NCI-H774 (cell line): ENCODE measurements at places on chromosomes 2 and 18.

- no peak for DNase-seq
Measured at GRCh38 chr2:120525056-120526046, 179.4 kb downstream of the INHBB start.

GRCh38 chr2:152303951-152304350 lies 31.0 kb upstream of the FMNL2 start:
- DNase-seq = no peak

GRCh38 chr2:2101924-2102323 lies 229.2 kb downstream of the MYT1L start:
- no peak for DNase-seq

DNA sequence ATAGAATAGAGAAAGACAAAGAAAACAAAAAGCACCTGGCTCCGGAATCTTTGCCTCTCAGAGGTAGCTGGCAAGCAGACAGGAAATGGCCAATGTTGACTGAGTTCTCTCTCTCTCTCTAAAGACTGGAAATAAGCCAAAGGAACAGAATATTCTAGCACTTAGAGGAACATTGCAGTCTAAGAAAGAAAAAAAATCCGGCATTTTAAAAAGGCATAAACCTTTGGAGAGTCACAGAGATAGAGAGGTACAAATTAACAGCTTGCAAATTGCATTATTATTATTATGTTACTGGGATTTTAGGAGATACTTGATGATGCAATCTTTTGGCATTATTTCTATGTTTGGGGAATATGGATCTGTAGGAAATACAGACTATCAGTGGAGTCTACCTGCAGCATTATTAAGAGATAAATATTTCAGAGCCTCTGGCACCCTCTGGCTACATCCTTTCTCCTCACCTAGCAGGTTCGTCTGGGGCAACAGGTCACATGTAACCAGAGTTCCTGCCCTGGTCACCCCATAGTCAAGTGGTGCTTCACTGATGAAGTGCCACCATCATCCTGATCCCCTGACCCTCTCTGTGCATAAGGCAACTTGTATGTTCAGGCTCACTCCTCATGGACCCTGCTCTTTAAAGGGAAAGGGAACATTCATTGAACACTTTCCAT lies 318.9 kb upstream of the ACVR2A start:
- DNase-seq = peak; percentile 67

- no peak for DNase-seq
Measured at GRCh38 chr2:233519787-233520611, 46.6 kb downstream of the USP40 start.

DNA sequence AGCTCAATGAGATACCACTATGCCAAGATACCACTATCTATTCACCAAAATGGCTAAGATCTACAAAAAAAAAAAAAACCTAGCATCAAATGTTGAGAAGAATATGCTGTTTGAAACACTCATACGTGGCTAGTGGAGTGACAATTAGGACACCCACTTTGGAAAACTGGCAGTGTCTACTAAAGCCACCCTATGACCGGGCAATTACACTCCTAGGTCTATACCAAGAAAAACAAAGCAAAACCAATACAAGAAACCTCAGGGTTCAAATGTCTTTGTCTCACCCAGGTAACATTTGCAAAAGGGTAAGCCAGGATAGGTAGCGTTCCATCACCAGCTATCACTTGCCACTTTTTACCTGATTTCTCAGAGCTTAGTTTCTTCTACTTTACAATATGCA lies 123.6 kb upstream of the CAB39 start:
- DNase-seq = no peak

GRCh38 chr2:78541088-78541450 lies 484.4 kb upstream of the REG3G start:
- no peak for DNase-seq

DNA sequence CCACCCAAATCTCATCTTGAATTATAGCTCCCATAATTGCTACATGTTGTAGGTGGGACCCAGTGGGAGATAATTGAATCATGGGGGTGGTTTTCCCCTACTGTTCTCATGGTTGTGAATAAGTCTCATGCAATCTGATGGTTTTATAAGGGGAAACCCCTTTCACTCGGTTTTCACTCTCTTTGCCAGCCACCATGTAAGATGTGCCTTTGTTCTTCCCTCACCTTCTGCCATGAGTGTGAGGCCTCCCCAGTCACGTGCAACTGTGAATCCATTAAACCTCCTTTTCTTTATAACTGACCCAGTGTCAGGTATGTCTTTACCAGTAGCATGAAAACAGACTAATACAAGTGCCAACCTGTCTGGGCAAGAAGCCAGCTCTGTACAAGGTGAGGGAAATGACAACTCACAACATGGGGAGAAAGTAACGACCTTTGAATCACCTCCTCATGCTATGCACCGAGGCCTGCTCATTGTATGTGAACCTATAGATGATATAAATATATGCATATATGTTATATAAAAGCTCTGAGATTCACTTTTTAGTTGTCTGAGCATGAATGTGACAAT lies 162.2 kb downstream of the ALPK2 start:
- DNase-seq = no peak

DNA sequence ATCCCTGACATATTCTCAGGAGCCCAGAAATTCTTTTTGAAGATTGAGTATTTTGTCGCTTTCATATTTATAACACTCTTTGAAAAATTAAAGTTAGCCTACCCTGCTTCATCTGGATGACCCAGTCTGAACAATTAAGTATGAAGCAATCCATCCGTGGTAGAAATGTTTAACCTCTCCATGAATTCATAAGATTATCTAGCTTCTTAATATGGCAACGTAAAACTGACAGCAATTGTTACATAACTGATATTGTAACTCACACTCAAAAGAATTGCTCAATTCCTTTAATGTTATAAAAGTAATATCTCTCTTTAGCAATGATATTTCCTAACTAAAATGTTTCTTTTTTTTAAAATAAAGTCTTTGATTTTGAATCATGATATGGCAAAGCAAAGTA lies 7.2 kb upstream of the ABCA12 start:
- DNase-seq = no peak

DNA sequence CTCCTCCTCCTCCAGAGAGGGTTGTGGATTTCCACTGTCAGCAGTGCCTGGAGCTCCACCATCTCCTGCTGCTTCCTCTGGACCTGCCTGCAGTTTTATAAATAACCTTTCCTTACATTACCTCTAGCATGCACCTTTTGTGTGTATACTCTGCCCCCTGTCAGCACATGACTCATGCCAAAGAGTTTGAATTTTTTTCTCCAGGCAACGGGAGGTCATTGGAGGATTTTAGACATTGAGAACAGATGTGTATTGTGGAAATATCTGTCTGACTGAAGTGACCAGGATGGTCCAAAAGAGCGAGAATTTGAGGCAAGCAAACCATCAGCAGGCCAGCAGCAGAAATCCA lies 31.7 kb downstream of the IL37 start:
- DNase-seq = no peak

- no peak for DNase-seq
Measured at GRCh38 chr18:9872823-9873222, 12.9 kb upstream of the TXNDC2 start.

- DNase-seq = no peak
Measured at GRCh38 chr2:160075171-160075570, 12.8 kb upstream of the PLA2R1 start.

DNA sequence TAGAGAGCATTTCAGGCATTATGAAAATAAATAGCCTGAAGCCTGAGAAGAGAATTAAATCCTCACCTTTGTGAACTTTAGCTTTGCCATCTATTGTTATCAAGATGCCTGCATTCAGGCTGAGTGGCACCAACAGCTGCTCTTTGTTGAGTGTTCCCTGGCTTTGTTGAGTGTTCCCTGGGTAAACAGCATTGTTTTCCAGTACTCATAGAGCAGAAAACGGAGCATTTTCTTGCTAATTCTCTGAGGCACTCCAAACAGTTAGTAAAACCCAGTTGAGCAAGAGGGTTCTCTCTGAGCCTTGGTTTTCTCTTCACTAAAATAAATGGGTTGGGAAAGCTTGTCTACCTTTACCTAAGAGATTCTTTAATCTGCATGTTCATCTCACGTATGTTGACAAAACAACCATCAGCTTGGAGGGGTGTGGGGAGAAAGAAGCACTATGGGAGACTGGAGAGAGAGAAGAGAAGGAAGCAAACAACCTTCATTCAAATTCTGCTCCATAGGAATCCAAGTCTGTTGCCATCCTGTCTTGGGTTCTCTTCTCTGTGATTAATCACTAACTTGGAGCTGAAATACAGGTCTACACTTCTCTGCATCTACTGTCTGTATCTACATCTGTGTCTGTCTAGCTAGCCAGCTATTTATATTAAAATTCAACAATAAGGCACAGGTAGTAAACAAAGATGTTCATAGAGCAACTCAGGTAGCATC lies 567.0 kb upstream of the SOX11 start:
- peak; percentile 80 for DNase-seq

DNA sequence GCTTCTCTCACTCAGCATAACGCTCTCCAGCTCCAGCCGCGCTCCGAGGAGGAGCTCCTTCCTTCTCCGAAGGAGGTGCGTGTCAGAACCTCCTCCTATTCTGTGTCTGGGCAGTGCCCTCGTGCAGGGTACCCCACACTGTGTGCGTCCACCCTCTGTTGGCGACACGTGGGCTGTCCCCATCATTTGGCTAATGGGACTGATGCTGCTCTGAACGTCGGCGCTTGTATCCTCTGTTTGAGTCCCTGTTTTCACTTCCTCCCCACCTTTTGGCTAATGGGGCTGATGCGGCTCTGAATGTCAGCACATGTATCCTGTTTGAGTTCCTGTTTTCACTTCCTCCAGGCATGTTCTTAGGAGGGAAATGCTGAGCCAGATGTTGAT lies 22.2 kb downstream of the KCNG2 start:
- no peak for DNase-seq

DNA sequence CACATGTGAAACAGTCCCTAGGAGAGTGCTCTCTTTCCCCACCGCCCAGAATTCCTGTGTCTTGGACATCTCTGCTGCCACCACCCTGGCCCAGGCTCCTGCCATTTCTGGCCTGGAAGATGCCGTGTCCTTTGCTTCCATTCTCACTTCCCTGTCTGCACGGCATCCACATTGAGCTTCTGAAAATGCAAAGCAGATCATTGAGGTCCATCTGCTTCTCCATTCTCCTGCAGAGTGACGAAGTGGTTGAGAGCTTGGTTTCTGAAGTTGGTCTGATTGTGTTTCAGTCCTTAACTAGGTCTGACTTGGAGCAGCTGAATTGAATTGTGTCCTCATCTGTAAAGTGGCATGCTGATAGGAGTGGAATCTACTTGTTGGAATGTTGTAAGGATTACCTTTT lies 98.7 kb upstream of the MGAT5 start:
- no peak for DNase-seq

GRCh38 chr18:7488571-7488970 lies 78.5 kb upstream of the PTPRM start:
- DNase-seq = no peak

DNA sequence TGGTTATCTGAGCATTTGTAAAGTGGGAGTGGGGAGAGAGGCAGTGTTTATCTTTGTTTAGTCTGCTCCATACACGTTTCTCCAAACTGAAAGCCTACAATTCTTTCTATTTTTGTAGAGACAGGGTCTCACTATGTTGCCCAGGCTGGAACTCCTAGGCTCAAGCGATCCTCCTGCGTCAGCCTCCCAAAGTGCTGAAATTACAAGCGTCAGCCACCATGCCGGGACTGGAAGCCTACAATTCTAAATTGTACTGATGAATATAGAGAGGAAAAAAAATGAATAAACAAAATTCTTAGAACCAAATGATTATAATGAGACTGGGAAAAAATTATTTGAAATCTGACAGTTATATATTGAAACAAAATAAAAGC lies 1.4 kb upstream of the ZFAND2B start:
- DNase-seq = no peak

- no peak for DNase-seq
Measured at GRCh38 chr2:74080346-74080745, 67.4 kb downstream of the BOLA3 start.

DNA sequence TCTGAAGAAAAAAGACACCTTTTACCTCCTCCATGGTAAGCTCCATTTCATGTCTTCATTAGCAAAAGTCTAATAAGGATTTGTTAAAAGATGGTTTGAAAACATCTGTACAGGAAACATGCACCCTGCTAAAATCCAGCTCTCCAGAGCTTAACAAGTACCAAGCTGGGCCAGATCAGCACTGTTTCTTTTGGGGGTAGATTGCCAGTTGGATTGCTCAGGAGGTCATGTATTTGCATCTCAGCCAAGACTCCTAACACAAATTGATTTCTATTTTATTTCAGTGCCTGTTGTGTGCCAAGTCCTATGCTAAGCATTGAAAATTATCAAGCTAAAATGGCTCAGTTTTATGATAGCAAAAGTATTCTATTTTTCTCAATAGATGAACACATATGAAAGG lies 3.4 kb upstream of the TMEM182 start:
- no peak for DNase-seq

DNA sequence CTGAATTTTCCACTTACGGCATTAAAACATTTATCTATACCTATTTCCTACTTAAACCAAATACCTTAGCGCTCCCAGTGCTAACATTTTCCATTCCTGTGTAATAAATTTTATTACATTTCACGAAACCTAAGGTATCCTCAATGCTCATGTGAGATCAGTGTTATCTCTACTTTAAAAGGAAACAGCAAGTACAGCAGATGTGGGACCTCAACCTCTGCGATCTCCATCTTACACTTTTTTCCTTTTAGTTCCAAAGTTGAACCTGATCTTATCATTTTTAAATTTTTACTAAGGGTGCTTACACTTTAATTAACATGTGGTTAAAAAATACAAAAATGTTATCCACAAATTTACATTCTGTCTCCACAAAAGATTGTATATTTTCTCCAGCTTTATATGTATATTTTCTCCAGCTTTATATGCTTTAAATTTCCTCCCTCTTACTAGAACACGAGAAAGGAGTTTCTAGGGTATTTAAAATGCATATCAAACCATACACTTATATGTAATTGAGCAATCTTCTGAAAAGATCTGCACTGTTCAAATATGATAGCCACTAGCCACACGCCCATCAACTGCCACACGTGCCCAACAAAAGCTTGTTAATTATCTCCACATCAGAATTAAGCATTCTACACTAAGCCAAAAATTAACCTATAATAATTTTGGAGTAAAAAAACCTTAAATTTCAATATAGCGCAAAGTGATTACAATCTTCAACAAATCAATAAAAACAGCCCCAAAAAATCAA lies 38.1 kb downstream of the MBOAT2 start:
- DNase-seq = no peak
